ENCODE measurements at places on chromosomes 12 and 14.

DNA sequence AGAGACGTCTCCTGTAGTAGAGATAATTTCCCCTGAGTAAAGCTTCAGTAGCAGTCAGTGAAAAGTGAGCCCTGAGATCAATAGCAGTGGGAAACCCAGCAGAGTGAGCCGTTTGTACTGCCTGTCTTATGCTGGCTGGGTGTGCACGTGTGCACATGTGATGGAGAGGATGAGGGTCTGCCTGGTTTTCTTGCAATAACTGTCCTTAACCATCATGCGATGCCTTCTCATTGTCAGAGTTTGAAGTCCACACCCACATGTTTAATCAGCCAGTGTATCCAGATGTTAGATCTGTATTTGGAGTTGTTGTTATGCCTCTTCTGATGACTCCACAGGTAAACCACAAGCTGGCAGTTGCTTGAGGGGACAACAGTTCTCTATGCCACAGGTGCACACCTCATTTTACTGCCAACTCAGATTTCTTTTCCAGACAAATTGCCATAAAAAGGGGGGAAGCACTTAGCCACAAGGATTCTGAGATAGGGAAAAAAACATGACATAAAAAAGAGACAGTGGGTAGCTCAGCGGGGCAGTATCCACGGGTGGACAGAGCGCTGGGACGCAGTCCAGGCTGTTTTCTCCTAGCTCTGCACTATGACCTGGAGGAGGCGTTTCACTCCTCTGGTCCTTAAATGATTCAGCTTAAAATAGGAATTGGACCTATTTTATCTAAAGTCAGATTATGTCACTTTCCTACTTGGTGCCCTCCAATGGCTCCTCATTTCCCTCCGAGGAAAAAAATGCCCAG is 192.3 kb downstream of the ANO6 start:
- DNase-seq = no peak

DNA sequence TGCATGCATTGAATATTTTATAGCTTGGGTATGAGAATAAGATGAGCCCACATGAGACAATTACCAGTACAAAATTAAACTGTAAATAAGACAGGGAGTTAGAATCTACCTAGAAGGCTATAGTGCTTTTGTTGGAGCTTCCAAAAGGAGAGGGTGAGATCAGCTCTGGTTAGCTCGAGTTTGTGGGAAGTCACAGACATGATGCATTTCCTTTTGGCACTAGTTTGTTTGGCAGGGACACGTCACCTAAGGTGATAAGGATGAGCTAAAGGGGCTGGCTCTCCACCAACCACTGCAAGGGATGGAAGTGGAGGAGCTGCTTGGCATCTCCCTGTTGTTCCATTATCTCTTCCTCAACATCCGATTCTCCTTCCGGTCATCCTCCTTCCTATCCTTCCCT is 48.5 kb upstream of the CPM start:
- DNase-seq = no peak

DNA sequence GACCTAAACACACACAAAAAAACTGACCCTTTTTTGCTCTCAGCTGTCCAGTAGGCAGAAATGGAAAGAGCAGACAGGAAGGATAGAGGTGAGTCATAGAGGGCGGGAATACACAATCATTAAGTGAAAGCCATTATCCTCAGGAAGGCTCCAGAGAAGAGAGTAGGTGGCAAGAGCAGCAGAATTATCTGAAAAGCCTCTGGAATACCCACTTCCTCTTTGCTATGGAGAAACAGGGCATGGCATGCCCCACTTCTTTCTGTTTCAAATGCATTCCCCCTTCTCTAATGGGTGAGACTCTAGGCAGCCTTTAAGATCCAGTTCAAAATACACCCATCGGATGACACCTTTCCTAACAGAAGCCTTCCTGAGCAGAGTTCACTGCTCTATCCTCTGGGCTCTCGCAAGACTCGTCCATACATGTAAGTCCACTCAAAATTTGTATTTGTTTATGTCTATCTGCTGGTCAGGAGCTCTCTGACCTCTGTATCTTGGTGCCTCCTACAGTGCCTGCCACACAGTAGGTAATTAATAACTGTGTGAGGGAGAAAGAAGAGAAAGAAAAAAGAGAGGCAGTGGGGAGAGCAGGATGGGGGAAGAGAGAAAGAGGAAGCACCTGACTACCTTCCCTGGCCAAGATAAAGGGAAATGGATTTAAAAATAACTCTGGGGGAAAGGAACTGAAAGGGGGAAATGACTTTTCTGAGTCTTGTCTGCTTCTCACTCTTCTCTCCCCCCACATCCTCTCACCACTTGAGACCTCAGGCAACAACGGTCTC is 8.5 kb downstream of the KLHL33 start:
- DNase-seq = peak; percentile 79

DNA sequence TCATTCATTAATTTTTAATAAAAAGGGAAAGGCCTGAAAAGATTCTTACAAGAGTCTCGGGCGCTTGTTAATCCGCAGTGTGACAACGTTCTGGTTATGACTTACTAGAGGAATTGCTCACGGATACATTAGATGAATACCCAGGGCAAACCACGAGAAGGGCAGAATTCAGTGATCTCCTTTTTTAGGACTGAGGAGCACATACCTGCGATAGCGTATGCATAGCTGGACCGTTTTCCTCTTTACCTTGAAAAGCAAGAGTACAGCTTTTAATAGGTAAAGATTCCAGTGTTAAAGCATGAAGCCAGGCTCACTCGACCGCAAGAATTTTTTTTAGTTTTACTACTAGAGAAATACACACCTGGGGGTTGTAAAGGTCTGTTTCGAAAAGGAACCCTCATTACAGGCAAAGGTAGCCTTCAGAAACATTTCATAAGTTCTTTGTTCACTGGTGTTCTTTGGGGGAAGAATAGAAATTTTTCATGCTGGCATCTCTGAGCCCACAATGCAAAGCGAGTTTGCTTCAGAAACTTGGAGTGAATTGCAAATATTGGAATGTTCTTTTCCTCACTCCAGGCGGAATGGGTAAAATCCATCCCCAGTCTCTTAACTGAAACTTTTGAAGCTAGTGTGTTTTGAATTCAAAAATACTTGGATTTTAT is 953 bp downstream of the MAPK1IP1L start:
- DNase-seq = no peak

DNA sequence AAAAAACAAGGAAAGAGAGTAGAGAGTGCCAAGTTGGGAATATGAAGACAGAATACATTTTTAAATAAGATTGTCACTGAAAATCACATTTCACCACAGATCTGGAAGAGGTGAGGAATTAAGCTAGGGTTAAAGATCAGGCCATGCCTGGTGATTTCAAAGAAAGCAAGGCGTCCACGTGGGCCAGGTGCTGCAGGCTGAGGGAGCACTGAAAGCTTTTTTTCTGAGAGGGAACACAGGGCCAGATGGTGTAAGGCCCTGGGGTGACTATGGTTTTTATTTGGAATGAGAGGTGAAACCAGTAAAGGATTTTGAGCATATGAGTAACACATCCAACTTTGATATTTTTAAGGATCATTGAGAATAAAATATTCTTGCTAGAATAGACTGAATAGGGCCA is 20.9 kb downstream of the SYT1 start:
- no peak for DNase-seq

DNA sequence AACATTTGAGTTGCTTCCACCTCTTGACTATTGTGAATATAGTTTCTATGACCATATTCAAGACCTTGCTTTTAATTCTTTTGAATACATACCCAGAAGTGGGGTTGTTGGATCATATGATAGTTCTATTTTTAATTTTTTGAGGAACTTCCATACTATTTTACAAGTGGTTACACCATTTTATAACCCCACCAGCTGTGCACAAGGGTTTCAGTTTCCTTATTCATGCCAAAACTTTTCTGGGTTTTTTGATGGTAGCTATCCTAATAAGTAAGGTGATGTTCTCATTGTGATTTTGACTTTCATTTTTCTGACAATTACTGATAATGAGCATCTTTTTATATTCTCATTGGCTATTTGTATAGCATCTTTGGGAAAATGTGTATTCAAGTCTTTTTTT is 109.4 kb upstream of the GARIN2 start:
- peak; percentile 54 for DNase-seq

DNA sequence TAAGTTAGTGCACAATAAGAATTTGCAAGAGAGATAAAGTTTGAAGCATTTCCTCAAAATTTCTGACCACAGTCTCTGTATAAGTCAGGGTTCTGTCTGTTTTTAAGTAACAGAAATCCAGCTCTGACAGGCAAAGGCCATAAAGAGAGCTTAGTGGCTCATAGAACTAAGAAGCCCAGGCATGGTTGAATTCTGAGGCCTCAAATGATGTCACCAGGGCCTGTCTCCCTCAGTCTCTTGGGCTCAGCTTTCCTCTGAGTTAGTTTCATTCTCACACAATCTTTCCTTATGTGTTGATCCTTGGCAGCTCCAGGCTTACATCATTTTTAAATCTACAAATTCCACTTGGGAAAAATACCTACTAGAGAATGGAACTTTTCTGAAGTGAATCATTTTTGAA is 173.4 kb upstream of the ATP2B1 start:
- DNase-seq = peak; percentile 30

DNA sequence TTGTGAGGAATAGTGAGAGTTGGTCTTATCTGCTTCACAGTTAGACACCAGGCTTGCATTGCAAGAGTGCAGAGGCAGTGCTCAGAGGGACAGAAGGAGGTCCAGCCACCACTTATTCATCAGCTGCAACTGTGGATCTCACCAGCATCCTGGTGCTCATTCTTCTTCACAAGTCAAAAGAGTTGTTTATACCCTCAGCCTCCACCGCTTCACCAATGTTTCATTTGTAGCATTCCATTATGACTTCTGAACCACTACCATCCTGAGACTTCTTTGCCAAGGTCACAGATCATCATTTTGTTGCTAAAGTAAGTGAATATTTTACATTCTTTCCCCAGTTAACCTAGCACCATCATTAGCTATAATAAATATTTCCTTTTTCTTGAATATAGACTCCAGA is 230.5 kb upstream of the KITLG start:
- DNase-seq = no peak

DNA sequence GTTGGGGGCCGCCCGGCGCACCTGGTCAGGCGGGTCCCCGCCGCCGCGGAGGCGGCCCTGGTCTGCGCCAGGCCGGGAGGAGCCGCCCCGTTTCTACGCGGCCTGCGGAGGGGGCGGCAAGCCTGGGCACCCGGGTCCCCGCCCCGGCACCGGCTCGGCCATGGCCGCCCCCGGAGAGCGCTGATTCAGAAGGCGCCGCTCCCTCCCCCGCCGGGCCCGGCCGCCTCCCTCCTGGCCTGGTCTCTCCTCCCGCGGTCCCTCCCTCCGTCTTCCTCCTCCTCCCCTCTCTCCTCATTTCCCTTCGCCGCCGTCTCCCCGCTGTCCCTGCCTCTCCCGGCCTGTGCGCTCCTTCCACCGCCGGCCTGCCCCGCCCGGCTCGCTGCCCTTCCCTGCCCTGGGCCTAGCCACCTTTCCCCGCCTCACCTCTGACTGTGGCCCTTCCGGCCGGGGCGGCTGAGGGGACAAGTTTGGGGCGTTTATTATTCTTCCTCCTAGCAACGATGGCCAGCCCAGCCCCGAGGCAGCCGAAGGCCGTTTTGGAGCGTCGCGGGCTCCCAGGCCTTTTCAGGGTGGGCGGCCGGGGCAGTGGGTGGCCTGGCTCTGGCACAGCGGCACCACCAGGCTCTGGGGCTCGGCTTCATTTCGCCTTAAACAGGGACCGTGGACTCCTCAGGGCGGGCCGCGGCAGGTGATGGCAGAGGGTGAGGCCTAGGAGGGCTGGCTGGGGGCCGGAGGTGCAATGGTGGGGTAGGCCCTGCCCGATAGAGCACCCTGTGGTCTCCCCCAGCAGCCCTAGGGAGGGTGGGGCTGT is 768 bp downstream of the CEP170B start:
- peak; percentile 27 for DNase-seq

- DNase-seq = no peak
These were observed 468.0 kb downstream of the FUT8 start for GRCh38 chr14:65880507-65880906.

GRCh38 chr12:63994704-63995103 is 150.2 kb downstream of the SRGAP1 start:
- DNase-seq = no peak

GRCh38 chr14:79608446-79608845 is 602.9 kb downstream of the DIO2 start:
- no peak for DNase-seq

DNA sequence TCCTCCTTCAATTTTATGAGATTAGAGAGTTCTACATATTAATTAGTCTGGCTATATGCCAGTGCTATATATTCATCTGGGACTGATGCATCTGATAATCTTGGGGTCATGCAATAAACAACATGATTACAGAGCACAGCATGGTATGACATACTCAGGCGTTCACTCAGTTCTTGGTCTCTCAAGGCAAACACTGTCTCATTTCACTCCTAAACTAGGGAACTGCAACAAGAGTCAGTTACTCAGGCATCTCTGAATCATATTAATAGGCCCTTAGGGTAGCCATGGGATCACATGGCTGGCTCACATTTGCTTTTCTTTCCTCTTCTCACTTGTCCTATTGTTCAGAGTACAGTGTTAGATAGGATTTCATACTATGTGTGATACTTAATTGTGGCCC is 91.8 kb upstream of the TMEM260 start:
- no peak for DNase-seq

- DNase-seq = peak; percentile 75
These were observed 44.0 kb downstream of the RBMS2 start for GRCh38 chr12:56565510-56566101.

DNA sequence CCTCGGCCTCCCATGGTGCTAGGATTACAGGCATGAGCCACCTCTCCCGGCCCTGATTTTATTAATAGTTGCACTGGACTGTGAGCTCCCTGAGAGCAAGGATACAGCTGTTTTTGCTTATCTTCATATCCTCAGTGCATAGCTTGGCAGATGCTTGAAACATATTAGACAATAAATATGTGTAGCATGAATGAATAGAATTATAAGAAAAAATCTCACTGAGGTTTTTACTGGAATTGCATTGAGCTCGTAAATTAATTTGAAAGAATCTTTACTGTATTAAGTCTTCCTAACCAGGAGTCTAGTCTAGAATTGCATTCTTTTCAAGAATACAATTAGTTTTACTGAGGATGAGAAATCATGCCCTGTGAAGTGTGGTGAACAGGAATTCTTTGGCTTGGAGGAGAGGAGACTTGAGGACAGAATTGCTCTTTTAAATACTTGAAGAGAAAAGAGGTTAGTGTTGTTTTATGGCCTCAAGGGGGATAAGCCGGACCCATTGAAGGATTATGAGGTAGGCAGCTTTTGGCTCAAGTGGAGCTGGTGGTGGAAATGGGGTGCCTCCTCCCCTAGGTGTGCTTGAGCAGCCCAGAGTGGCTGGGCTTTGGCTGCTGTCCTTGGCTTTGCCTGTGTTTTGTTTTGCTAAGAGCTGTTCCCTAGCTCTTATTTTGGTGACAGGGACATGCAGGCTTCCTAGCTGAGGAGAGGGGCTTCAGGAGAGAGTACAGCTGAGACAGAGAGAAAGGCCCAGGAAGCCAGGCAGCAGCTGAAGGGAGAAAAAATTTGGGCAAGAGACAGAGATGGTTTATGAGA is 34.0 kb downstream of the PLEKHD1 start:
- no peak for DNase-seq

DNA sequence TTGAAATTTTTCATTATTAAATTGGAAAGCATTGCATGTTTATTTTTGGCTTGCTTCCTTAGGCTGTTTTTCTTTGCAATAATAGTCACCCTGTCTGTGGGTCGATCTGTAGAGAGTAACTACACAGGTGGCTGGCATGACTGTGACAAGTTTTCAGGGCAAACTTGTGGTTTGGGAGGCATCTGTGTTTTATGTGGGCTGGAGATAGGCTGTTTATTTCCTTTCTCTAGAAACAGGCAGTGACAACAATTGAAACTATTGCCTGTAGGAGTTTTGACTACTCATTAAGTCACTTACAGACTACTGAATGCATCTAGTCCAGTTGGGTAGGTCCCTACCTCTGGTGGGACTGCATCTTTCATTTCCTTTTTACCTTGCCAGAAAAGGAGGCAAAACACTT is 155.6 kb downstream of the DYRK2 start:
- DNase-seq = no peak

All from NB4 (cell line).